ENCODE measurements at places on chromosomes 16 and 17.

GRCh38 chr17:39716879-39717536 lies 13.3 kb downstream of the MIEN1 start:
- DNase-seq: no peak

DNA sequence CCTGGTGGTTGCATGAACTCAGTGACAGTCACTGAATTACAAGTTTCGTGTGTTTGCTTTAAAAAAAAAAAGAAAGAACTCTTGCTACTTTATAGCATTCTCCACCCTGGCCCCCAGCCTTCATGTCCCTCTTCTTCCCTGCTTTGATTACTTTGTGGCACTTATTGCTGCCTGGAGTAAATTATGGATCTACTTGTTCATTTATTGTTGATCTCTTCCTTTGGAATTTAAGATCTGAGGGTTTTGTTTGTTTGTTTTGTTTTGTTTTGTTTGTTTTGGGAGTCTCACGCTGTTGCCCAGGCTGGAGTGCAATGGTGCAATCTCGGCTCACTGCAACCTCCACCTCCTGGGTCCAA lies 126.5 kb downstream of the ABCC6 start:
- no peak for DNase-seq

DNA sequence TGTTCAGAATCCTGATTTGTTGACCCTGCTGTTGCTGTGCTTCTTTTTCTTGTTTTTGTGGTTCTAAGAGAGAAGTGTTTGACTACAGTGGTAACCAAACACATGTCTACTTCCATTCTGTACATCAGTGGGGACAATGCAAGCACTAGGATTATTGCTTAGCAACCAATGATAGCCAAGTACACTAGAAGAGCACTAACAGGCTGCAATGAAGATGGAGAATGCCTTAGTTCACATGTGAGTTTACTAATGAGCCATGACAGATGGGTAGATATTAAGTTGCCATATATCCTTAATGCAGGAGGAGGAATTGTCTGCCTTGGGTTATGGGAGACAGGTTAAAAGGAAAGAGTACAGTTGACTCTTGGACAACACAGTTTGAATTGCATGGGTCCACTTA lies 8.3 kb downstream of the EFCAB5 start:
- no peak for DNase-seq

DNA sequence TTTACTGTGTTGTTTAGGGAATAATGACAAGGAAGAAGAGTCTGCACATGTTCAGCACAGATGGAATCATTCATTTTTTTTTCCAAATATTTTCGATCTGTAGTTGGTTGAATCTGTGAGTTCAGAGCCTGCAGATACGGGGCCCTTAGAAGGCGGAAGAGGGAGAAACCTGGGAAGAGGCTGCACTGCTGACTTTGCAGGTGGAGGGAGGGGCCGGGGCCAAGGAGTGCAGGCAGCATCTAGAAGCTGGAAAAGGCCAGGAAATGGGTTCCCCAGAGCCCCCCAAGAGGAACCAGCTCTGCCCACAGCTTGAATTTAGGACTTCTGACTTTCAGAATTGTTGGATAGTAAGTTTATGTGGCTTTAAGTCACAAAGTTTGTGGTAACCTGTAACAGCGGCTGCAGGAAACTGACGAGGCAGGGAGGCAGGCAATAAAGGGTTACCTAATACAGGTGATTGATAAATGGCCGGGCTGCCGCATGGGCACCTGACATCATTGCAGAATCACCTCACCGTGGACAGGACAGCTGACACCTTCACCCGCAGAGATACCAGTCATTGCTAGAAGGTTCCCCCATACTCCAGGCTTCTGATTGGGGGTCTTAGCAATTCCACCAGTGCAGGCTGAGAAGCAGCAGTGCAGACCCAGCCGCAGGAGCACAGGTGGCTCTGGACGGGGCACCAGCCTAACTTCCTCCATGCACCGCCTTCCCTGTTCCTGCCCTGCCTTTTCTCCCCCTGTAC lies 181.3 kb downstream of the IRF8 start:
- no peak for DNase-seq

DNA sequence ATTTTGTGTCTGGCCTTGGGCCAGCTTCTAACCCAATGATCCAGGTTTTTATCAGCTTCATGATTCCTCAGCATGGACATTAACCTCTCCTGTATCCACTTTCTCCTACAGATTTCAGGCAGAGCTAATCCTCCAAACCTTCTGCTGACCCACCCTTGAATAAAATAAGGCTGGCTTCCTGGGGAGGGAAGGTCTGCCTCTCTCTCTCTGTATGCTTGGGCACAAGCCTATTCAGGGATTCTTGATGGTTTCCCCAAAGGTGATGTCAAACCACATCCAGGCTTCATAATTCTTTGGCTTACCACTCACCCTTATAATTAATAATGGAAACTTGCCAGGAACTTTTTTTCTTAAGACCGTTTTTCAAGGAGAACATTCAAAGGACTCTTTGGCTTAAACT lies 240.1 kb downstream of the UTP18 start:
- DNase-seq: no peak
